Calu3 (cell line): ENCODE measurements at places on chromosomes 3 and 15. TPM values are rescaled to one million over a fixed set of nuclear protein-coding genes. Genes with fewer than 3 reads are reported as not detected.

The CXCR6 gene
- total RNA-seq: not detected in 2 replicates

DNA sequence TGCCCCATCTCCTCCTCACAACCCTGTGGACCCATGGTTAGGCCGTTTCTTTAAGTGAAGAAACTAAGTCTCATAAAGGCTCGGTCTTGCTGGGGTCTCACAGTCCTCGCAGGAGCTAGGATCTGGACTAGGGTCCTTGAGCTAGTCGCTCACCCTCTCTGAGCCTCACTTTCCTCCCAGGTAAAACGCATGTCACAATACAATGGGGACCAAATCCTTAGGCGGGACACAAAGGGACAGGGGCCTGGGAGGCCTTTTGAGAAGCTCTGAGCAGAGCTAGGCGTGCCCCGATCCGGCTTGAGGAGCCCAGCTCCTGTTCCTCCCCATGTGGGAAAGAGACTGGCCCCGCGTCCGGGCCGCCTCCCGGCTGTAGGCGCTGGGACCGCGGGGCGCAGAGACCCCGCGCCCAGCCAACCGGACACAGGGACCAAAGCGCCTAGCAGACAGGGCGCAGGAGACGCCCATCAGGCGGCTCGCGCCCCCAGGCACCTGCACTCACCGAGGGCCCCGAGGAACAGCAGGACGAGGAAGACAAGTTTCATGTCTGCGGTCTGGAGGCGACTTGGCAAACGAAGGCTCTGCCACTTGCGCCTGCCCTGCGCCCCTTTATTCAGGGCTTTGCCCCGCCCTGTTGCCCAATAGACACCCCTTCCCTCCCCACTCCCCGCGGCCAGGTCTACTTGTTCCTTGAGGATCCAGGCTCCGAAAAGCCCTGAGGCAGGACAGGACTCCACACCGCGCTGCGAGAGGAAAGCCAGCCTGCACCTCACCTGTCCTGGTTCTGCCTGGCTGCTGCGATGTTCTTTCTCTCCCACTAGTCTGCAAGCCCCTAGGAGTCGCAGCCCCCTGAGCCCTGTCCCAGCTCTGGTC, at the start of gene LTF:
TSS of gene LTF (minus strand) at position 580 of the 870 bp plus-strand sequence. CDS start at position 542, 38 bp downstream.
- DNase-seq: no peak

The NR1I2 gene
- total RNA-seq: 2.9 and 6.0 TPM in 2 replicates

DNA sequence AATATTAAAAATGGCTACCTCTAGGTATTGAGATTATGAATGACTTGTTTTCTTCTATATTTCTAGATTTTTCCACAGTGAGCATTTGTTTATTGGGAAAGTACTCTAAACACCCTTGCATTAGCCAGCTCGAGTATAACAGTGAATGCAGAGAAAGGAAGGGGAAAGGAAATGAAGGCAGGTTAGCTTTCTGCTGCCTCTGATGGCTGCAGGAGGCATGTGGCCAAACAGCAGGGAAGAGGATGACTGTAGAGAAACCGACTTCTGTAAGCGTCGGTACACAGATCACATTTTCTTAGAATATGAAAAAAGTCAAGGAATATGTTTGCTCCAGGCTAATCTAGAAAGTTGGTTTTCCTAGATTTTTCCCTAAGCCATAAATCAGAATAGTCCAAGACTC, 19.8 kb downstream of the GNB5 start:
- DNase-seq: no peak

- DNase-seq: no peak
Measured at GRCh38 chr3:140088513-140088912, 153.5 kb downstream of the CLSTN2 start.

The MYH15 gene
- 0.35 and 0.64 TPM in 2 replicates for total RNA-seq

DNA sequence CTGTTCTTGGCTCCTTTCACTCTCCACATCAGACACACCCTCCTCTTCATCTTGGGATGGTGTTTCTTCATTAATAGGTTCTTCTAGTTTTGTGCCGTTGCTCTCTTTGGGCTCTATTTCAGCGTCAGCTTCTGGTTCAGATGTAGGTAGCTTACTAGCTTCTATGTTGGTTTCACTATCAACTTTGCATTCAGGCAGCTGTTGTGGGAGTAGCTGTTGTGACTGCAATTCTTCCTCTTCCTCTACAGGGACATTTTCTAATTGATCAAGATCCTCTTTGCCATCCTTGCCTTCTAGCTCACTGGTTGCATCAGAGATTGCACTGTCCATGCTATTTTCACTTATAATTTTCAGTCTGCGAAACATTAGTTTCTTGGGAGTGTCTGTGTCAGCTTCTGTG, 80.1 kb downstream of the SETD2 start:
- no peak for DNase-seq

DNA sequence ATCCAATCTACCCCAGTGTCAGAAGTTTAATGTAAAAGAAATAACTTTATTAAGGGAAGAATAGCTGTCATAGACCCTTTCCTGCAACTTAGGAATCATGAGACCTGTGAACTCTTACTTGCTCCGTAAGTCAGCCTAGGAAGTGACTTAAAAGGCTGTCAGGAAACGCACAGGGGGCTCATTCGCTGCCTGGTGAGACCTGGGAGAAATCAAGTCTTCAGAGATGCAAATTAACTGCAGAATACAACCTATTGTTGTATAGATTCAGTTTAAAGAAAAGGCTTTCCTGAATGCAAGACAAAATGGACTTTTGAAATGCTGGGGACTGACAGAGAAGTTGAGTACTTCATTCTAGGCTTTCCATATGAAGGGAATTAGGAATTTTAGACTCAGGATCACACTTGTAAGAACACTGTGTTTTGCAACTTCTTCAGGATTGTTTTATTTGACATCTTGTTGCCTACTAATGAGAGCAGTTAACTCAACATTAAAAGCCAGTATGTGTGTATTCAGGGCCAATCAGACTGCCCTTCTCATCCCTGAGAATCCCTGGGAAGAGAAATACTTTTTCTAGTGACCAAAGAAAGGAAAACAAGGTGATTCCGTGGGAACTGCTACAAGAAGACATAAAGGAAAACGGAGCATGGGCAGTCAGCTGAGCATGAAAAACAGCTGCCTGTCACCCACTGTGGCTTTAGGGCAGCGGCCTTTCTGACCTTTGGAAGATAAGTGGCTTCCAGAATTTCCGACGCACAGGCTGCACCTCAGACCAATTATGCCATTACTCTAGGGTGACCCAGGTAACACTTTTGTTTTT, 18.5 kb upstream of the DPPA4 start:
- DNase-seq: no peak

DNA sequence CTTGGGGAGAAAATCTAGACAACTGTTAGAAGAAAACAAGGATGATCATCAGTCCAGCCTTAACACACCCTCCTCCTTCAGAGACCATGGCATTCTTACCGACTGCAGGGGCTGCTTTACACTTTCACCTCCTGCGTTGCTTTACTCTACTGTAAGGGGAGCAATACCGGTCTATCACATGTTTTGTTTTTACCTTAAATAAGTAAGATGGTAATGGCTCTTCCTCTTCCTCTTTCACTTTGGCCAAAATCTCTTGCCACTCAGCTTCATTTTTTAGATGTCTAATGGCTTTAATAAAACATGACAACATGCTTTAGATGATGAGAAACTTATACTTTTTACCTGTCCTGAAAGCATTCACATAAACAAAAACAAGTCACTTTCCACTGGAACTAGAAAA, 33.4 kb upstream of the STIMATE start:
- no peak for DNase-seq

DNA sequence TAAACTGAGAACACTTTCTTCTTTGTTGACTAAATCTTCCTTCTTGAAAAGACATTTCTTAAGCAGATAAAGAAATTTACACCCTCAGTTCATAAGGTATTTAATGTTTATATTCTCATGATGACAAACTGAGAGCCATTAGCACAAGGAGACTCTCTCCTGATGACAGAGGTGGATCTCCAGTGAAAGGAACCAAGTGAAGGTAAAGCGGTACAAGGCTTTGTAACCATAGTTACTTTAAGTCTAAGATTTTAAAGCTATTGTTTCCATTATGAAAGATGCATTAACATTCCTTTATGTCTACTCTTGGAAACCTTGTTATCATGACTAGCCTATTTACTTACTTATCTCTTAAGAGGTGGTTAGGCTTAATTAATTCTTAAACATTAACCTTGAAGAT, 737.1 kb downstream of the MECOM start:
- no peak for DNase-seq

- no peak for DNase-seq
Measured at GRCh38 chr15:83123529-83123928, 16.1 kb downstream of the TM6SF1 start.

DNA sequence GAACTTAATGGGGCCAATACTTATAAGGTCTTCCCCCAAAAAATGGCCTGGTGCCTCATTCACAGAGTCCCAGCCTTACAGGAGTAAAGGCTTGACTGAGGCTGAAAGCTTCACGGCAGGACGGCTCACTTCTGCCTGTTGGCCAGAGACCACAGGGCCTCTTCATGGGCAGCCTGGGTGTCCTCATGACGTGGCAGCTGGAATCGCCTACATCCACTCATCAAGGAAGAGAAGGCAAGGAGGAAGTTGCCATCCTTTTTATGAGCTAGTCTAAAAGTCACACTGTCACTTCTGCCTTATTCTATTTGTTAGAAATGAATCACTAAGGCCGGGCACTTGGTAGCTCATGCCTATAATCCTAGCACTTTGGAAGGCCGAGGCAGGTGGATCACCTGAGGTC, 89.3 kb upstream of the DGKG start:
- DNase-seq: no peak

The GTF2E1 gene
- total RNA-seq: 22.9 and 26.1 TPM in 2 replicates

- DNase-seq: no peak
Measured at GRCh38 chr3:179133575-179133974, 14.6 kb upstream of the PIK3CA start.

- no peak for DNase-seq
Measured at GRCh38 chr15:79608066-79608864, 176.1 kb downstream of the MINAR1 start.

DNA sequence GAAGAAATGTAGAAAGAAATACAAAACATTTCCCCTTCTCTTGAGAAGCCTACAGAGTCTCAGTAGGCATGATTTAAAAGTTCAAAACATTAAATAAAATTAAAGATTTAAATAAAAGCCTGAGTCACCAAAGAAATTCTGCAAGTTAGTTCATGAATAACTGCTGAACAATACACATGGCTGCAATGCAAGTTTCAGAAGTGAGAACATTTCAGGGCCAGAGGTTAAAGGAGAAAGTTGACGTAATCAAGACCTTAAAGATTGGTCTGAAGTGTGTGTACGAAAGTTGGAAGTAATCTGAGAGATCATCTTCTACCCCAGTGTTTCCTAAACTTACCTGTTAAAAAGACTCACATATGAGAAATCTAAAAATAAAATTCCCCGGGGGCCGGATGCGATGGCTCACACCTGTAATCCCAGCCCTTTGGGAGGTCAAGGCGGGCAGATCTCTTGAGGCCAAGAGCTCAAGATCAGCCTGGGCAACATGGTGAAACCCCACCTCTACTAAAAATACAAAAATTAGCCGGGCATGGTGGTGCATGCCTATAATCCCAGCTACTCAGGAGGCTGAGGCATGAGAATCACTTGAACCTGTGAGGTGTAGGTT, 108.7 kb upstream of the PHLDB2 start:
- no peak for DNase-seq

The ITIH4 gene
- total RNA-seq: 1.6 and 3.0 TPM in 2 replicates

The TM4SF4 gene
- 257 and 881 TPM in 2 replicates for total RNA-seq

DNA sequence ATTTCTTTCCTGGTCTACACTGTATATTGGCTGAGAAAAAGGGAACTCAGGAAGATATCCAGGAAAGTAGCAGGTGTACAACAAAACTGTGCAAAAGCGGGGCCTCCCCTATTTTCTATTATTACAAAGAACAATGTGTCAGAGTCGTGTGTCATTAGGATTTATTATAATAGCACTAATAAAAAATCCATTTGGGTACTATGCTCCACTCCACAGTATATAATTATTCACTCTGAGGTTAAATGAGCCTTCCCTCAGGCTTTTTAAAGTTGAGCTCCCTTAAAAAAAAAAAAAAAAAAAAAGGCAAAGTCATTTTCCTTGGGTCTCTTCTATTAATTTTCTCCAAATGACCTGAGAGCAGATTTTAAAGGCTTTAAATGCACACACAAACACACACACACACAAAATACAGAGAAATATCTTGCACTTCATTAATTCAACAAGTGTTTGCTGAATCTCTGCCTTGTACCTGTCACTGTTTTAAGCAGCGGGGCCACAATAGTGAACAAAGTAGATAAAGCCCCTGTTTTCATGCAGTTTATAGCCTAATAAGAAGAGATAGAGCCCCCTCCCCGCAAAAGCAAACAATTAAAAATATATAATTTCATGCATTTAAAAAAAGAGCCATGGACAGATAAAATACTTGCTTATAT, 1.3 kb upstream of the DPP8 start:
- DNase-seq: no peak

GRCh38 chr3:197404754-197405153, 106.3 kb upstream of the DLG1 start:
- no peak for DNase-seq

The CLEC3B gene
- not detected in 2 replicates for total RNA-seq

DNA sequence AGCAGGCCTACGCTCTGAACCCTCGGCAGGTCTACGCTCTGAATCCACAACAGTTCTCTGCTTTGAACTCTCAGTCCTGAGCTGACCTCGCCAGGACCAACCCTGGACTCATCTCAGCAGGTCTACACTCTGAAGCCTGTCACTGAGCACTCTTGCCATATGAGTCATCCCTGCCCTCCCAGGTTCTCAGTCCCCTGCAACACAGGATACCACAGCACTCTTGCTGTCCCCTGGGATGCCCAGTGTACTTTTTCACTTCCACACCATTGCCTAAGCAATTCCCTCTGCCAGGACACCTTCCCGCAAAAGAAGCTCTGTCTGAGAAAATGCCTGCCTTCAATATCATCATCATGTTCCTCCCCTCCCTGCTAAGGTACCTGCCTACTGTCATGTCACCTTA, 42.0 kb downstream of the NUP210 start:
- no peak for DNase-seq
